Thoracic aorta (tissue), 2 donors: ENCODE measurements at places on chromosomes 6 and 20. TPM values are rescaled to one million over a fixed set of nuclear protein-coding genes. Genes with fewer than 3 reads are reported as not detected.

SLC24A3 gene
- total RNA-seq, result 31.4 TPM

DNA sequence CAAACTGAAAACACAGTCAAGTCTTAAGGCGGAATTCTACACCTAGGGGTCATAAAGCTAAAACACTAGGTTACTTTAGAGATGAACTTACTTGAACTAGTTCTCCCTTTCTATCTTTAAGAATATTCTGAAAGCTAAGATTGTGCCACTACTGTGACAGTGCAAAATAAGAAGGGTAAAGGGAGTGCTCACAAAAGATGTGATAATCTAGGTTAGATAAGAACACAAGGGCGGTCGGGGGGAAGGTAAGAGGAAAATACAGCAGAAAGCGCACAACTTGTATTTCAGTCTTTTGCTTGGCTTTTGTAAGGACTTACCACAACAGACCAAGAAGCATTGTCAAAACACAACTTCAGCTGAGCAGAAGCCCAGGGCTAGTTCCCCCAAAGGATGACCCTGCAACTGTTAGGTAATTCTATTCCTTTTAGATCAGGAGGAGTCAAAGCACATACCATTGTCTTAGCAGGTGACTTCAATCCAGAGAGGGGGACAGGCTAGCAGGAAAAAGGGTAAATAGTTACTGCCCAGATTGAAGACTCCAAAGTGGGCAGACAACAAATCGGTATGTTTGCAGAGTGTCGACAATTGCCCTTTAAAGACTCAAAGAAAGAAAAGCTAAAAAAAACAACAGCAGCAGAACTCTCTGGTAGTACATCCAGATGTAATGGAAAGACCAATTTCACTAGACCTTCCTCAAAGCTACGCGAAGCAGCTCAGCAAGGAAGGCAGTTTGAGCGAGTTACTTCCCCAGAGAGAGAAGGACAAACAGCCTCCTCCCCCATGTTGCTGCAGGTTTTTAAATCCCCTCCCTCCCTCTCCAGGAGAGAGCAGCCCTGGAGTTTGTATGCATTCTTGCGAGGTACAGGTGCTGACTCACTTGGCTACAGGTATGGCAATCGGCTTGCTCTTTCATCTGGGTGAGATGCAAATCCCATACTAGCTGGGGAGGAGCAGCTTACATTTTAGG, 59.0 kb downstream of the RIPOR2 start:
- DNase-seq, result no peak

MAFB gene
- 82.9 TPM for total RNA-seq

GRCh38 chr6:90216072-90216977, 80.3 kb downstream of the BACH2 start:
- no peak for DNase-seq

SLC4A11 gene
- total RNA-seq, result 0.27 TPM

WFDC2 gene
- total RNA-seq, result not detected

DNA sequence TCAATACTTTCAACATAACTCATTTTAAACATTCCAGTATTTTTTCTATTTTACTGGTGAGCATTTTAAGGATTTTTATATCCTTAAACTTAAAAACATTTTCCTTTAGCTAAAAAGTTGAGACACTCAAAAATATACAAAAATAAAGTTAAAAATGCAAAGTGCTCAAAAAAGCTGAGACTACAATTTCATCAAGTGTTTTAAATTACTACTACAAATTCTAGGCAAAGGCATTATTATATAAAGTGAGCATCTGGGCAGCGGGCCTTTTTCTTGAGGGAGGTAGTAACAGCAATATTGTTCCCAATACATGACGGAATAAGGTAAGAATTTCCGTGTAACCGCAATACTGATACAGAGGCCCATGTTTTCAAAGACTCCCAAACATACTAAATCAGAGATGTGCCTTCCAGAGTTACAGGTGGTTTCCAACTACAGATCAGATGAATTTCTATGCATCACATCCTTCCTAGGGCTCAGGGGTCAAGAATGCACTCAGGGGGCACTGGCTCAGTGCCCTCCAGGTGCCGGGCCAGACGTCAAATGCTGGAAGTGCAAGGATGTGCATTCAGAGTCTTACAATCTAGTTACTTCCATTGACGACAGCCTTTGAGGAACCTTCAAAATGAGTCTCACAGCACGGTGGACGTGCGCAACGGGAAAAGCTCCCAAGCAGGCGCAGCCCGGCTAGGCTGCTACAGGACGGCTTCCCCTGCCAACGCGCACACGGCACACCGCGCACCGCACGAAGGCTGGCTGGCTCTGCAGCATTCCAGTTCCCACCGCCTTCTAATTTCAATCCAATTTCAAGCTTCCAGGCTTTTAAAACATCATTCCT, 1.7 kb downstream of the PHF10 start:
- no peak for DNase-seq

- no peak for DNase-seq
These were observed 175.2 kb upstream of the ARID1B start for GRCh38 chr6:156602066-156602385.

SLC35D3 gene
- total RNA-seq, result not detected

GRCh38 chr6:74749211-74750147, 456.4 kb downstream of the COL12A1 start:
- no peak for DNase-seq

CYP39A1 gene
- 0.68 TPM for total RNA-seq

DNA sequence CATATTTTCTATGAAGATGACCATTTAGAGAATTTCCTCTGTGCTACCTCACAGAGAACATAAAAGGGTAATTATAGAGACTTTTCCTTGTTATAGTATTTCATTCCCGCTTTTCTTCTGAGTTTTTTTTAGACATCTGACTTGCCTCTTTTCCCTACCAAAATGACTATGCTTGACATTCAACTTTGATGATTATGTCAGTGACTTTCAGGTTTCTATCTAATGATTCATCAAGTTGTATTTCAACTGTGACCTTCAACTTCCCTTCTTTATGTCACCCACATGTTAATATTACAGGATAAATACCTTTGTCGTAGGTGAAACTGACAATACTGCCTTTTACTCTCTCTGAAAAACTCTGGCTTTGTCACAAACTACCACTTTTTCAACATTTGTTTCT, 95.3 kb downstream of the MLIP start:
- no peak for DNase-seq

GRCh38 chr6:14477559-14477958, 360.0 kb downstream of the CD83 start:
- no peak for DNase-seq

GRIK2 gene
- 0.92 TPM for total RNA-seq

DNA sequence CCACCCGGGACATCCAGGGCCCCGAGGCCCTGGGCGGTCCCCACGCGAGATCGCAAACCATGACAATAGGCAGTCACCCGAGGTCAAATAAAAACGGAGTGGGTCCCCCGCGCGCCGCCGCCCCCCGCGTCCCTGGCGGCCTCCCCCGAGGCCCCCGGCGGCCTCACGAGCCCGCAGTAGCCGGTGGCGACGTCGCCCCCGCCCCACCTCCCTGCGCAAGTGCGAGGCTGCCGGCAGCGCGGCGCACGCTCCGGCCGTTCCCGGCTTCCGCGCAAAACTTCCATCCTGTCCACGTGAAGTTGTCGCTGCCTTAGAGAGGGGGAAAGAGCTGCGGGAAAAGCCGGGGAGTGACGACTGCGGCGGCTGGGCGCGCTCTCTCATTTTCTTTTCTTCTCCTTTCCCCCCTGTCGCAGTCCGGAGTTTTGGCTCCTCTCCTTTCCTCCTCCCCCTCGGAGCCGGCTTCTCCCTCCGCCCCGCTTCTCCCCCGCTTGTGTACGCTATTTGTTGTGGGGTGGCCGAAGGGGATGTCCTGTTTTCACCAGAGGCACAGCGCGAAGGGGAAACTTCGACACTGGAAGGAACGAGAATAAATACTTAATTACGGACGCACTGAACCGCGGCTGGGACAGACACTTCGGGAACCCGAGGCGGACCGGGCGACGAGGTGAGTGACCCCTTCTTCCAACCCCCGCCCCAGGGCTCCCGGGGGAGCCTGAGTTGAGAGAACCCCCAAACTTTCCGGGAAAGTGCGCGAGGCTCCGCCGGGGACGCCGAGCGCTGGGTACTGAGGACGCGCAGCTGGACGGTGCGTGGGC, at the start of gene EYA4:
TSS of gene EYA4 (plus strand) at position 272 of the 815 bp plus-strand sequence. CDS start 33,424 bp downstream, outside the sequence.
- DNase-seq, result no peak

DNA sequence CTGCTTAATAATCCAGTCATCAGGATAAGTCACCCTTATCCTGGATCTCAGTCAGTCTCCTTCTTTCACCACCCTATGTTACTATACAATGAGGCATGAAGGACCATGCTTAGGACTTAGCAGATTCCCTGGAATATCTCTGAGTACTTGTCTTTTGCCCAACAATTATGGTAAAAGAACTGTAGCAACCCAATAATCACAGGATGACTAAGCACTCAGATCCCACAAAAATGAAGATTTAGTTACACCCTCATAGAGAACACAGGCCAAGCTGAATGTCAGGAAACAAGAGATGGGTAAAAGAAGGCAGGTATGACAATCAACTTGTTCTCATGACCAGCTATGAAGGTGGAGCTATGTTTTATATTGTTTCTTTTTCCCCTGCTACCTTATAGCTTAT, 91.4 kb downstream of the EDN1 start:
- no peak for DNase-seq

DNA sequence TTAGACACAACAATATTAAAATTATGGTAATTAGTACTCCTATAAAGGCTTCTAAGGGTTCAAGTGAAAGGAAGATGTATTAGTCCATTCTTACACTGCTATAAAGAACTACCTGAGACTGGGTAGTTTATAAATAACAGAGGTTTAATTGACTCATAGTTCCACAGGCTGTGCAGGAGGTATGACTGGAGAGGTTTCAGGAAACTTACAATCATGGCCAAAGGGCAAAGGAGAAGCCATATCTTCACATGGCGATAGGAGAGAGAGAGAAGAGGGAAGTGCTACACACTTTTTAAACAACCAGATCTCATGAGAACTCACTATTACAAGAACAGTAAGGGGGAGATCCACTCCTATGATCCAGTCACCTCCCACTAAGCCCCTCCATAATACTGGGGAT, 52.9 kb downstream of the TINAG start:
- no peak for DNase-seq

GRCh38 chr6:95078457-95078856, 498.9 kb upstream of the MANEA start:
- no peak for DNase-seq

CTCFL gene
- not detected for total RNA-seq

GRCh38 chr6:36131511-36132245, 1.4 kb downstream of the MAPK13 start:
- DNase-seq, result no peak

DNA sequence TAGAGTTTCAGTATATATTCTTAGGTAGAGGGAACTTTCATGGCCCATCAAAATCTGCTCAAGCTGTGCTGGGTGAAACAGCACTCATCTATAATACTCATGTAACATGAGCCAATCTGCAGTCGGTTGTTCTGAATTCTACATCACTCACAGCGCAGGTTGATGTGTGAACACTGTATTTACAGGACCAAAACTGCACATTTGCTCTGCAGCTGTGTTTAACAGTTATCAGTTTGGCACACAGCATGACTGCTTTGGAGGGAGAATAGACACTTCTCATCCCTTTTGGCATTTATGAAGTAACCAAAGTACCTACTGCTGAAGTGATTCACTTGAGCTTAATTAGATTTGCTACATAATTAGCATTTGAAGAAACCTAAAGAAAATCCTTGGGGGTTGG, 225.1 kb downstream of the BCKDHB start:
- DNase-seq, result no peak

DNA sequence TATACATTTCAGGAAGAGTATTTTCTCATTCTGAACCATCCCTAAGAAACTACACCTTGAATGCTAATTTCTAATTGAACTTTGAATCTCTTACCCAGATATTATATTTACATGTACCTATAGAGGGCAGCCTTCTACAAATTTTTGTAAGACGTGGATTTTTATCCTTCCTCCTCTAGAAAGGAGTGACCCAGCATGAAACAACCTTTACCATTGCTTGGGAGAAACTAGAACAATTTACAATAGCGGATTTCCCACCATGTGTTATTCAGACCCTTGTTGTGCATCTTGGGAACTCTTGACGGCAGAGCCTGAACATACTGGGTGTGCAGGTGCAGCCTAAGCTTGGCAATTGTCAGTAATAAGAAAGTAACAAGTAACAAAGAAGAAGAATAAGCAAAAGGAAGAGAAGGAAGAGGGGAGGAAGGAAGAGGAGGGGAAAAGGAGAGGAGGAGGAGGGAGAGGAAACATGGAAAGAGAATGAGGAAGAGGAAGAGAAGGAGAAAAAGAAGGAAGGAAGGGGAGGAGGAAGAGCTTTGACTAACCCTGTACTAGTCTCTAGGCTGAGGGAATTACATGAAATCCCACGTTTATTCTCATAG, 10.8 kb upstream of the TAAR1 start:
- DNase-seq, result no peak

DNA sequence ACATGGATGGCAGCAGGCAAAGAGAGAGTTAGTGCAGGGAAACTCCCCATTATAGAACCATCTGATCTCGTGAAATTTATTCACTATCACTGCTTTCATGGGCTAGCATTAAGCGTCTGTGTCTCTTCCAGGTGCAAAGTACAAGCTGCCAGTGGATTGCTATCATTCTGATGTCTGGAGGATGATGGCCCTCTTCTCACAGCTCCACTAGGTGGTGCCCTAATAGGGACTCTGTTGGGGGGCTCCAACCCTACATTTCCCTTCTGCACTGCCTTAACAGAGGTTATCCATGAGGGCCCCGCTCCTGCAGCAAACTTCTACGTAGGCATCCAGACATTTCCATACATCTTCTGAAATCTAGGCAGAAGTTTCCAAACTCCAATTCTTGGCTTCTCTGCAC, 347.8 kb upstream of the HS3ST5 start:
- no peak for DNase-seq

GRCh38 chr20:55160996-55161395, 685.6 kb downstream of the DOK5 start:
- no peak for DNase-seq

GRCh38 chr6:33960345-33961313, 156.8 kb upstream of the MLN start:
- no peak for DNase-seq

DNA sequence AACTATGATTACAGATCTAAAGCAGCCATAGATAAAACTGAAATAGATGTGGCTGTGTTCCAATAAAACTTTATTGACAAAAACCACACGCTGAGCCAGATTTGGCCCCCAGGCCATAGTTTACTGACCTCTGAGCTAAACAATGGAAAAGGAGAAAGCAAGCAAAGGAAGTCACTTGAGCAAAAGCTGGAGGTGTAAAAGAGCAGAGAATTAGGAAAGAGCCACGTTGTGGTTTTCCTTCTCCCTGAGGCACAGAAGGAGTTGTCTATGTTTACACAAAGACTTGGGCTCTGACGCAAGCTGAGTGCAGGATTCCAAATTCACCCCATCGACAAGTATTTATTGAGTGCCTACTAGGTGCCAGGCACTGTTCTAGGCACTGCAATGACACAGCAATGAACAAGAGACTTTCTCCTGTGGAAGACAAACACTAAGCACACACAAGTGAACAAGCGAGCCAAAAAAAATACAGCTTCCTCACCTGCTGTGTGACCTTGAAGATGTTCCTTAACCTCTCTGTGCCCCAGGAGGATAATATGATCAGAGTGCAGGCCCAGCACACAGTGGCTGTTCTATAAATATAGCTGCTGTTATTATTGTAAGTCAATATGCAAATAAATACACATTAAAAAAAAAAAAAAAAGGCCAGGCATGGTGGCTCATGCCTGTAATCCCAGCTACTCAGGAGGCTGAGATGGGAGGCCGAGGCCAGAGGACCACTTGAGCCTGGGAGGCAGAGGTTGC, 75.4 kb upstream of the PTPN1 start:
- DNase-seq, result no peak
